ENCODE measurements at places on chromosomes 7 and 10. TPM values are rescaled to one million over a fixed set of nuclear protein-coding genes. Genes with fewer than 3 reads are reported as not detected.

- no peak for DNase-seq
Observed at GRCh38 chr10:48768144-48768766, 83.6 kb downstream of the WDFY4 start.

GRCh38 chr7:117895276-117895675 is 22.0 kb upstream of the CTTNBP2 start:
- no peak for DNase-seq

- no peak for DNase-seq
Observed at GRCh38 chr10:101021692-101022251, 9.2 kb downstream of the PDZD7 start.

The STOX1 gene
- 3.9 TPM for total RNA-seq

The BEND7 gene
- 3.2 TPM for total RNA-seq

DNA sequence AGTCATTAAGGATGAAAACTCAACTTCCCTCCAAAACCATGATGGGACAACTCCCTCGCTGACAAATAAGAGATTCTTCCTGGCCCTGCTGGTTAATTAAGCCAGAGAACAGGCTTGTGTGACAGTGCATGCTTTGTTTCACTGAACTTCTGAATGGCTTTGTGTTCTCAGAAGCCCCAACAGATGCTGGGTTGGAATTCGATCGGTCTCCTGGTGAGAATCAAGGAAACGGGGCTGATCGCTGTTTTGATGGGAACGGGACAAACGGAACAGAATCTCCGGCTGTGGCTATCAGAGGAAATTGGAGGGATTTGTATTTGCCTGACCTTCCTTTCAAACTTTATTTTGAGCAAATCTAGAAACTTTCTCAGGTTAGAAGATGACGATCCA is 145.0 kb downstream of the RNF216 start:
- DNase-seq: peak; percentile 27

DNA sequence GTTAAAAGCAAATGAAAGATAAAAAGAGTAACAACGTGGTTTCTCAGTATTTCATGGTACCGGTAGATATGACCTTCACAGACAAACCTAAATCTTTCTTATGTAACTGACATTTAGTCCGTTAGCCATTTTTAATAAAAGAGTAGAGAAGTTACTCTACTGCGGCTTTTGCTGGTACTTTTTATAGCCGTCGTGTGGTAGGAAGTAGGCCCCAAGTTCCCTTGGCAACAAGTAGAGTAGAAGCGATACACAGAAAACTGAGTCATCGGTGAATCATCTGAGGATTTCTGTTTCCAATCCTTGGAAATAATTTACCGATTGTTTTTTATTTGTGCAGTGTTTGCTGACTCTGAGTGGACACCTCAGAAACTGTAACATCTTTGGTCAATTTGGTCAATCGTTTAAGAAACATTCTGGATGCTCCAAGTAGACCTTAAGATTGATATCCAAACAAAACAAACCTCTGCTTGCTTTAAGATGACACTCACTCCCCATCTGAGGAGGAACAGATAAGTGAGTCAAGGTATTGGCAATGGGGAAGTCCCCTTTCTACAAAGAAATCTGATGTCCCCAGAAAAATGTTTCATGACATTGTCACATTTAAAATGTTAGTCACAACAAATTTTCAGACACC is 63.9 kb upstream of the AHR start:
- DNase-seq: peak; percentile 56

DNA sequence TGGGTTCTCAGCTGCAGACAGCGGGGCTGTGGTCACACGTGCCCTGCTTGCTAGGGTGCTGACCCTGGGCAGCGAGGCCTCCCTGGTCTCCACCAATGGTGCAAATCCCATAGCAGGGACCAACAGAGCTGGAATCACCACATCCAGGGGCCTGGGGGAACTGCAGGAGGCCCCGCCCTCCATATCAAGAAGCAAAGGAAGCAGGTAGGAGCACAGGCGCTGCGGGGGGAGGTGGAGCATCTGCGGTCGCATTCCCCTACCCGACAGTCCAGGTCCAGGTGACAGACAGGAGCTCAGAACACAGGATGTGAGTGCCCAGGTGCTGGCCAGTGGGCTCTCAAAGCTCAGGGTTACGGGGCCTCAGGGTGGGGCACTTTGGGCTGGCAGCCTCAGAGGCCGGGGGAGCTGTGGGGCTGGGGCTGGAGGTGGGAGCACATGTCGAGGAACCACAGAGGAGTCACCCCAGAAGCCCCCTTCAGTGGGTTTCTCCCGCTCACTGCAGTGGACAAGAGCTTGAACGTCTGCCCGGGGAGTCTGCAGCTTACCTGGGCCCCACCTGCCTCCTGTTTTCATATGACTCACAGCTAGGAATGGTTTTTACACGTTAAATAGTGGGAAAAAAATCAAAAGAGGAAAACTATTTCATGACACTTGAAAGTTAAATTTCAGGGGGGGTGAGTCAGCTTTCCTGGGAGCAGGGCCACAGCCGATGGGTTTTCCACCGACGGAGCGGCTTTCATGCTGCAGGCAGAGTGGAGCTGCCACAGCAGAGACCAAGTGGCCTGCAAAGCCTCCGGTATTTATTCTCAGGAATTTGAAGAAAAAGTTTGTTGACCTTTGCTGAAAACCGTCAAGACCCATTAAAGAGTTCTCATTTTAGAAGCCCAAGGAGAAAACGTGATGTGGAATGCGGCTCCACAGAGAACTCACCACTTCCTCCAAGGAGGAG is 148.7 kb upstream of the PPP2R2D start:
- DNase-seq: no peak

The MMRN2 gene
- 12.1 TPM for total RNA-seq

The PYROXD2 gene
- 28.0 TPM for total RNA-seq

DNA sequence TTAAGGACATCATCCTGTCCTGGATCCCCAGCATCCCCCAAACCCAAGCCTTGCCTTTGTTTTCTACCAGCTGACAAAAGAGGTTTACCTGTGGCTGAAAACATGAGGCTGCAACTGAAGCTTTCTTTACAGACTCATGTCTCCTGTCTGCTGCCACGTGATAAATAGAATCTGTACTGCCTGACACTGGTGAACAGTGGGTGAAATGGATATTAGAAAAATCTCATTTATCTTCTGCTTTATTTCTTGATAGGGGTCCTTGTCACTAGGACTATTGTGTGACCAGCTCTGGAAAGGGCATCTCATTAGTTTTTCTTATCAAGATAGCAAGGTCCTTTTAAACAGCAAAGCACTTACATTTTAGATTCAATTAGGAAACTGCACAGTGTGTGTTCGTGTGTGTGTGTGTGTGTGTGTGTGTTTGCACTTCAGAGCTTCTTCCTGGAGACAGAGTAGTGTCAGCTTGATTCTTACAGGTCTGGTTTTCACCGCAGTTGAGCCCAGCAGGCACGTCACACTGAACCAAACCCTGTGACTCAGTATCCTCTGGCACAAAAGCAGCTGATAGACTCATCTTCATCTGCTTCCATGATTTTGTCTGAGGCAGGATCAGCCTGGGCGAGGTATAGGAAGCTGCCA is 373.5 kb upstream of the CELF2 start:
- DNase-seq: no peak

The EEPD1 gene
- 9.4 TPM for total RNA-seq

DNA sequence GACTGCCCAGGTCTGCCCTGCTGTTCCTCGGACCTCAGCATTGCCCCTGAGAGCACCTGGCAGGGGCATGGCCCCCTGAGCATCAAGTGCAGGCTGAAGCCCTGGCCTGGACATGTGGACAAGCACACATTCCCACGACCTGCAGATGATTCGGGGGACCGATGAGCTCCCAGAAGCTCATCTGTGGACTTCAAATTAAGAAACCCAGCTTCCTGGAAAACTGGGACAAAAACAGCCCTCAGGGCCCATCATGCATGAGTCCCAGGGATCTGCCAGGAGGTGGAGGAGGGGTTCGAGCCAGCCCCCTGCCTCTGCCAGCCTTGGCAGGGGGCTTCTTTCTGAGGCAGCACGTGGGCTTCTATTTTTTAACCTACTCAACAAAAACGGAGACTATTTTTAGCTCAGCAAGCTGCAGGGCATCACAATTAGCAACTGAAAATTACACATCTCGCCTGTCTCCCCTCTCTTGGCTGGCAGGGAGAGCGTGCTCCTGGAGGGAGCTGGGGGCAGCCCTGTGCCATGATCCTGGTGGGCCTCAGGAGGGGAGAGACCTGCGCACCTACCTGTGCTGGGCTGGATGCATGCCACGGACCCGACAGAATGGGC is 51.8 kb downstream of the RASGEF1A start:
- DNase-seq: no peak

DNA sequence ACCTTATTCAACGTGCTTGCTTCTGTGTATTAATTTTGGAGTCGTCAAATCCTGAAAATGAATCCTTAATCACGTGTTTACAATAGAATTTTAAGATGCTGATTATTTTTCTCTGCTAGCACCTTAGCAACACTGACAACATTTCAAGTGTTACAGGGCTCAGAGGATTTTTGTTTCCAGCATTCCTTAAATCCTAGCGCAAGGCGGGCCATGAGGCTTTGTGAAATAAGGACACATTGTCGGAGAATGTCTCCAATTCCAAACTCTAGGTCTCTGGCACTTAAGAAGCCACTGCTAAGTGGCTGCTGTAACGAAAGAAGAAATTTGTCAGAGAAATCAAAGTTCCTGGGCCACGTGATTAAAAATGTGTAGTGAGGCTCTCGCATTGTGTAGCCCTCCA is 390.9 kb upstream of the CELF2 start:
- no peak for DNase-seq

GRCh38 chr10:79322616-79323543 is 24.4 kb upstream of the PPIF start:
- DNase-seq: peak; percentile 45

GRCh38 chr10:4846775-4847174 is 20.8 kb downstream of the AKR1E2 start:
- DNase-seq: no peak

The OGDHL gene
- not detected for total RNA-seq

- DNase-seq: no peak
Observed at GRCh38 chr10:89458784-89459183, 44.4 kb downstream of the IFIT5 start.

- DNase-seq: peak; percentile 58
Observed at GRCh38 chr10:101272229-101272868, 43.1 kb upstream of the LBX1 start.

DNA sequence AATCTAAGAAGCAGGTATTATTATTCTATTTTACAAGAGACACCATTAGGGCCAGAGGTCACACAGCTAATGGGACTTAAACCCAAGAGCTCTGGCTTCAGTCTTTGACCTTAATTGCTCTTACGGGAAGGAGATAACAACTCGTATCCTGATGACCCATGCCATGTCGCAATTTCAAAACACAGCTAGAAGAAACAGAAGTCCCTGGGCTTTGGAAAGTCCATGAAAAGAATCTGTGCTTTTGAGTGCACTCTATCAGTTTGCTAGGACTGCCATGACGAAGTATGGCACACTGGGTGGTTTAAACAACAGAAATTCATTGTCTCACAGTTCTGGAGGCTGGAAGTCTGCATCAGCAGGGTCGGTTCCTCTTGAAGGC is 247.8 kb upstream of the AOAH start:
- DNase-seq: no peak

- DNase-seq: no peak
Observed at GRCh38 chr10:1074748-1075308, 18.6 kb downstream of the WDR37 start.

DNA sequence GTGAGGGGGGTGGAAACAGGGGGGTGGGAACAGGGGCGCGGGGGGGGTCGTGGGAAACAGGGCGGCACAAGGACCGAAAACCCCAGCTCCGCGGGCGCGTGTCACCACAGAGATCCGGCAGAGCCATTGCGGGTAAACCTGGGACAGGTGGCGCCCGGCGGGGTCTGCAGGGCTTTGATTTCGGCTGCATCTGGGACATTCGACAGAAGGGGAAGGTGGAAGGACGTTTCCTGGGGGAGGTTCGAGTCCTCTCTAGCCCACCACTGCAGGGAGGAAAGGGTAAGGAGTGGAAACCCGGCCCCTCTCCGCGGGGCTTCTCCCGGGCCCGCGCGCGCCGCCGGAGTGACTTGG is 7.5 kb downstream of the NKX2-3 start:
- no peak for DNase-seq

The BET1 gene
- 43.0 TPM for total RNA-seq

DNA sequence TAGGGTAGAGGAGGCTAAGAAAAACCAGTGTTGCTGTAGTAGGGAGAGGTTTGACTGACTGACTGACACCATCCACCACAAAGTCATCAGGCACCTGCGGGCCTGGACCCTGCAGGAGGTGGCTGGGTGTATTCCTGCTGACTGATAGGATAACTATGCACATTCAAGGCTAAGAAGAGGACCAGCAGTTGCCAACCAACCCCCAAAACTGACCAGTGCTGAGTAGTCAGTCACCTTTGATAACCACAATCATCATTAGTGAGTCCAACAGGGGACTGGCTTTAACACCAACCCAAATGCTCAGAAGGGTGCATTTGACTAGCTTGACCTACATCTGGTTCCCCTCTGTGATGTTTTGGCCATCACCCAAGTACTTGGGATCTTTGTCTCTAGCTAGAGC is 30.5 kb downstream of the PLXNA4 start:
- no peak for DNase-seq

DNA sequence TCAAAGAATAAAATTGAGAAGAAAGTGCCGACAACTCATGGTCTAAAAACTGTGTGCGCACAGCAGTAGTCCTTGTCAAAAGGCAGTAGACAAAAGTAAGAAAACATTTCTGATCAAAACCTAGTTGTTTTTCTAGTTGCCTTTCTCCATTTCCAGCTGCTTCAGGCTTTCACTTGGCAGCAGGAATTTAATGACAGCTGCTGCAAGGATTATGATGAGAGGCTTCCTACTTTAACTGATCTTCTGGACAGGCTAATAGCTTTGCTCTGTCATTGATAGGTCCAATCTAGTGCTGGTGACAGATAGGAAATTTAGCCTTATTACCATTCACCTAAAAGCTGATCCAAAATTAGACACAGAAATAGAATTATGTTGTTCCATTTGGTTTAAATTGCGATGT is 110.7 kb upstream of the SEMA3C start:
- DNase-seq: no peak

GRCh38 chr7:1928645-1929348 is 258.7 kb downstream of the ELFN1 start:
- no peak for DNase-seq

The CYP3A4 gene
- total RNA-seq: not detected

GRCh38 chr10:69362471-69362954 is 54.2 kb downstream of the TACR2 start:
- DNase-seq: peak; percentile 86
